Prostate gland (tissue), 2 donors: ENCODE measurements at places on chromosomes 7 and 10. TPM values are rescaled to one million over a fixed set of nuclear protein-coding genes. Genes with fewer than 3 reads are reported as not detected.

Gene ANKRD1
- not detected for total RNA-seq

Gene SCD
- 179 TPM for total RNA-seq

Gene SPDYE8
- not detected for total RNA-seq

Gene PPP1R9A
- 29.4 TPM for total RNA-seq

Gene GHRHR
- 4.4 TPM for total RNA-seq

Gene ANKRD61
- total RNA-seq, result not detected
